ENCODE measurements at places on chromosomes 7 and 10.

DNA sequence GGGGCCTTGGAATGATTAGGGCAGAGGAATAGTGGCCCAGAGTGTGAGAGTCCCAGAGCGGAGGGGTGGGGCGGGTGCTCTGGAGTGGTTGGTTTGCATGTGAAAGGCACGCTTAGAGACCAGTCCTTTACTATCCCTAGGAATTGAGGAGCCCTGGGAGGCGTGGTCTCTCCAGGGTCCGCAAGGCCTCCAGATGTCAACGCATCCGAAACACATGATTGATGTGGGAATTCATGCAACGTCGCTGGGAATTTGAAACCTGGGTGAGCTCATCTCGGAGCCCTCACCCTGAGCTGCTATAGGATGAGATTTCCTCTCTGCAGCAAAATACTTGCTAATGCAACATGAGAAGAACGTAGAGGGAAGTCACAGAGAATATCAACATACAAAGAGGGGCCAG is 51.2 kb downstream of the NPTX2 start:
- DNase-seq: no peak

DNA sequence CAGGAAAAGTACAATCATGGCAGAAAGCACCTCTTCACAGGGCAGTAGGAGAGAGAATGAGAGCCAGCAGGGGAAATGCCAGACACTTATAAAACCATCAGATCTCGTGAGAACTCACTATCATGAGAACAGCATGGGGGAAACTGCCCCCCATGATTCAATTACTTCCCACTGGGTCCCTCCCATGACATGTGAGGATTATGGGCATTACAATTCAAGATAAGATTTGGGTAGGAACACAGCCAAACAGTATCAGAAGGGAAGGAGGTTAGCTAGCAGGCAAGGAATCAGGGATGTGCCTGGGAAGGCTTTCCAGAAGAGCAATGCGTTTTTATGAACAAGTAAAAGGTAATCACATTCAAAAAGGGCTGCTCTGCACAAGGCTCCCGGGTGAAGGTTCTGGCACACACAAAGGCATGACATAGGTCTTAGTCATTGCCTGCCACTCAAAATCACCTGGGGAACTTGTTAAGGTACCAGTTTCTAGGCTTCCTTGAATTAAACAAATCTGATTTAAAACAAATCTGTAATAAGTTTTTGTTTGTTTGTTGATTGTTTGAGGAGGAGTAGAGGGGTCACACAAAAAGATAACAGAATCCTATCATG is 40.9 kb downstream of the BMPER start:
- no peak for DNase-seq

DNA sequence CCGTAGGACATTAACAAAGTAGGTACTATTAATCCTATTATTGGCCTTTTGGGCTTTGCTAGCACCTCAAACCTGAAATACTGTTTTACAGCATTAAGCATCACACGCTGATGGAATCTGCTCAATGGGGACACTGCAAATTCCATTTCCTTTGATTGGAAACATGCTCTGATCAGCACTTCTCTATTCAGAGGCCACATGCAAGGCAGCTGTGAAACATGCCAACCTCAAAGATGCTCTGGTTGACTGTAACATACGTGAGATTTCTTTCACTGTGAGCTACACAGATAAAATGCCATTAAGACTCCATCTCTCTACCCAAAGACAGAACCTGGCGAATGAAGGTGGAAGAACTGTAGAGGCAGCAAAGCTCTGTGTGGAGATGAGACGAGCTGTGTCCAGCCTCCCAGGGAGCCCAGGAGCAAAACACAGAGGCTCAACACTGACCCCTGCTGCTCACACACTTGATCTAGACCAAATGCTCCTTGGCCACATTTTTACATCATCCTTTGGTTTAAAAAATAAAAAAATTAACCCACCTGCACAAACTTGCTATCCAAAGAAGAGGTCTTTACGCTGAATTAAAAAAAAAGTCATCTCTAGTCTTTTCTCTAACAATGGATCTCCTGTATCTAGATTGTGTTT is 8.0 kb downstream of the RSU1 start:
- DNase-seq: peak; percentile 71

- DNase-seq: no peak
These were observed 104.6 kb downstream of the NRP1 start for GRCh38 chr10:33229949-33230267.

- no peak for DNase-seq
These were observed 193.6 kb downstream of the MBL2 start for GRCh38 chr10:52578871-52579405.

- DNase-seq: no peak
These were observed 182.6 kb downstream of the FZD1 start for GRCh38 chr7:91446819-91447218.

GRCh38 chr7:116804471-116804870 is 57.9 kb upstream of the CAPZA2 start:
- no peak for DNase-seq

DNA sequence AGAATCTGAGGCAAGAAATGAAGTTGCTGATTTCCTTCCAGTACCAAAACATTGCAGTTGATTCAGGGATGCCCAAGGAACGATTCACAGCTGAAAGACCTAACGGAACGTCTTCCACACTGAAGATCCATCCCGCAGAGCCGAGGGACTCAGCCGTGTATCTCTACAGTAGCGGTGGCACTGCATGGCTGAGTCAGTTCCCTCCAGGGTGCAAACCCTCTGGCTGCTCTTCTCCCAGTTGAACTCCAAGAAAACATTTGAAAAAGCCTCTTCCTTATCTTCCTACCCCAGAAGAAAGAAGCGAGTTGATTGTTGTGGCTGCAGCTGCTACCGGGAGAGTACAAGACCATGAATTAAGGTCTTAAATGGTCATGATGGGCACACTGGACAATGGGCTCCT is 147.1 kb upstream of the PRSS1 start:
- DNase-seq: no peak

DNA sequence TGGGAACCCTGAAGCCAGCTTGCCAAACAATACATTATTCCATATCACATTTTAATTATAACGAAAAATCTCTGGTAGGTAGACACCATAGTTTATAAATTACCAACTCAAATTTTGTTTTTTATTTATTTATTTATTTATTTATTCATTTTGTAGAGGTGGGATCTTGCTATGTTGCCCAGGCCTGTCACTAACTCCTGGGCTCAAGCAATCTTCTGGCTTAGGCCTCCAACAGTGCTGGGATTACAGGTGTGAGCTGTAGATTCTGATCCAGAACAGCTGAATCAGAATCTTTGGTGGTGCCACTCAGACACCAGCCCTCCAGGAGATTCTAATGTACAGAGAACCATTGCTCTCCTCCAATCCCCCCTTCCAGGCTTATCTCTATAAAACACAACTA is 1.7 kb downstream of the PON2 start:
- DNase-seq: no peak

DNA sequence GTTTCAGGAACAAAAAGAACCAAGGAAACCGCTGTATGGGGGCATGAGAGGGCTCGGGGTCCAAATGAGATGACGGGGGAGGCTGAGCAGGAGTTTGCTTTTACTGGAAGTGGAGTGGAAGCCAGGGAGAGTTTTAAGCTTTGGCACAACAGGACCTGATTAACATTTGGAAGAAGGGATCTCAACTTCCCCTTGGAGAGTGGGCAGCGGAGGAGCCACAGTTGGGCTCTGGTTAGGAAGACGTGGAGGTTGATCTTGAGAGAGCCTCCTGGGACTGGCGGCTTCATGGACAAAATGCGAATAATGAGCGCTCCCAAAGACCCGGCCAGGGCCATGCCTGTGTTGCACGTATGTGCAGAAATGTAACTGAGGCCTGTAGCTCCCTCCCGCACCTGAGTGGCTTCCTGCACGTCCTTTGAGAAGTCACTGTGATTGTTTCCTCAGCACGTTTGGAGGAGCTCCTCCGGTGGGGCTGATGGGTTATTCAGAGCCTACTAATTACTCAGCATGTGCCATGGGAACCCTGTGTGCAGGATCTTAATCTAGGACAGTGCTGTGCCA is 595.3 kb upstream of the MGMT start:
- DNase-seq: no peak

GRCh38 chr7:138304071-138304320 is 156.1 kb upstream of the TRIM24 start:
- no peak for DNase-seq

GRCh38 chr7:14073543-14073942 is 84.1 kb upstream of the ETV1 start:
- no peak for DNase-seq

DNA sequence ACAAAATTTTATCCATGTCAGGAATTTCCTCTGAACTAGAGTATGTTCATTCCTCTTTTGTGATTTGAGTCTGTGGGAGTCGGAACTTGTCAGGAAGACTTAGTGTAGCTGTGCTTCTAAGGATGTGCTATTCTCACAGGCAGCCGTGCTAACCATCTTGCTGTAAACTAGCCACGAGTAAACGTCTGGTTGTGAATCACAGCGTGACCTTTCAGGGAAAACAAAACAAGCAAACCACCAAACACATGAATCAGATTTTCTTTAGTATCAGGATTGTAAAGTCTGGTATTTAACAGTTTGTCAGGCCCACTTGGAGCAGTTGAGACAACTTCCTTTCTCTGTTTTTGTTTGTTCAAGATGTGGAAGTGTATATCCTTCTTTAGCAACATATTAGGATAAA is 32.0 kb downstream of the AUTS2 start:
- DNase-seq: no peak

DNA sequence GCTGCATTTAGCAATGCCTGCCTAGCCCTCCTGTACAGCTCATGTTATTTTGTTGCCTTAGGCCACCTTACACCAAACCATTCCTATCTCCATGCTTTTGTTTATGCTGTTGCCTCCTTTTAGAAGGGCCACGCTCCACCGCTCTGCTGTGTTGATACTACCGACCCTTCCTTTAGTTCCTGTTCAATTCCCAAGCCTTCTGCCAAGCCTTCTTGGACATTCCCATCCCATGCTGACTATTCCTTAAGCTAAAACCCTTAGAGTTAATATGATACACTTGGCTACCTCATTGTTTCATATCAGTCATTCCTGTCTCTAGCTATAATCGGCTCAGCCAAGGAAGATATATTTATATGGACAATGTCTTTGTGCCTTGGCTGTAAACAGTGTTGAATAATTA is 705.5 kb downstream of the LRMDA start:
- DNase-seq: no peak

- DNase-seq: no peak
These were observed 106.8 kb downstream of the ANK3 start for GRCh38 chr10:60282771-60283353.

GRCh38 chr10:99742701-99743100 is 10.7 kb downstream of the CUTC start:
- no peak for DNase-seq

GRCh38 chr7:45036796-45037195 is 36.8 kb downstream of the CCM2 start:
- no peak for DNase-seq

- DNase-seq: no peak
These were observed 12.6 kb downstream of the FAM53B start for GRCh38 chr10:124731551-124731950.

DNA sequence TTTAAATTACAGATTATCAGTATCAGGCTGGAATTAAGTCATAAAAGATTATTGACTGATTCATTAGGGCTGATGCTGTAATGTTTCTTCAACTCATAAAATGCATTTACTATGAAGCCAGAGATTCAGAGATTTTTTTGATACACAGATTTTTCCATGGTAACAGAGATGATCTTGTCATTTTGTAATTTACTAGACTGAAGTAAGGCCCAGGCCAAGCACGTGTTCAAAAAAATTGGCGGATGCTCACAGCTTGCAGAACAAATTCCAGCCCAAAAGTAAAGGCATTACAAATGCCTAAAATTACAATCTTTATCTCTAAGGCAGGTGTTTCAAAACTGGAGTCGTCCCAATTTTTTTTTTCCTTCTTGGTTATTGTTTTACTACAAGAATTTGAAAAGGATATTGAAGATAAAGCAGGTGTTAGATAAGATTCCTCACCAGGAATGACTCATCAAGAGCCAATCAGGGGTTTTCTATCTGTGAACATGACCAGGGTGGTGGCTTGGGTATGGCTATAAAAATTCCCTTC is 78.4 kb upstream of the MEOX2 start:
- no peak for DNase-seq

GRCh38 chr7:93944673-93945072 is 23.1 kb downstream of the GNG11 start:
- no peak for DNase-seq

- no peak for DNase-seq
These were observed 73.1 kb downstream of the KLF6 start for GRCh38 chr10:3711918-3712317.

GRCh38 chr7:90409667-90410066 is 6.4 kb downstream of the CLDN12 start:
- no peak for DNase-seq

- DNase-seq: no peak
These were observed 551.7 kb downstream of the HTR7 start for GRCh38 chr10:90306187-90306586.

DNA sequence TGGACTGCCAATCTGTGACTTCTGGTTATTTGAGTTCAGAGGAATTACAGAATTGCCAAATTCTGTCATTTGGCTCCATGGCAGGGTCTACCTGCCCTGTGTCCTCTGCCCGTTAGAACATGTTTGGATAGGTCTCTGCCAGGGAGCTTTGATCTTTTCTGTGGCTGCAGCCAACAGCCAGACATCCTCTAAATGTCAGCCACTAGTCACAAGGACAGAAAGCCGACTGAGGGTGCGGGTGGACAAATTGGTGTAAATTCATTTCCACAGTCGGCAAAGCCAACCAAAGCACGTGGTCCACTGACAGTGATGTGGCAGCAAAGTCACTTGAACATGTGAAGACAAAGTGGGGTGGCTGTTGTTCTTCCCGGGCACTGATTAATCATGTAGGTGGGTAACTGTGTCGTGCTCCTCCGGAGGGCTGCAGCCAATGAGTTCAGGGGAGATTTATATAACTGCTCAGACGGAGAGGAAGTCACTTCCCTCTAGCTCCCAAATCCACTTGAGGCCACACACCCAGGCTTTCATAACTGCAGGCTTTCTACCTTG is 26.7 kb upstream of the CAMK1D start:
- no peak for DNase-seq

GRCh38 chr7:155715111-155715805 is 70.8 kb downstream of the RBM33 start:
- DNase-seq: no peak

- DNase-seq: no peak
These were observed 314.0 kb downstream of the BICC1 start for GRCh38 chr10:58826694-58827093.

- peak; percentile 12 for DNase-seq
These were observed 94.7 kb upstream of the PPP2R2D start for GRCh38 chr10:131806146-131806545.

- DNase-seq: no peak
These were observed 170.1 kb downstream of the GATA3 start for GRCh38 chr10:8224591-8224990.

GRCh38 chr10:17214971-17215781 is 12.9 kb upstream of the VIM start:
- DNase-seq: no peak

DNA sequence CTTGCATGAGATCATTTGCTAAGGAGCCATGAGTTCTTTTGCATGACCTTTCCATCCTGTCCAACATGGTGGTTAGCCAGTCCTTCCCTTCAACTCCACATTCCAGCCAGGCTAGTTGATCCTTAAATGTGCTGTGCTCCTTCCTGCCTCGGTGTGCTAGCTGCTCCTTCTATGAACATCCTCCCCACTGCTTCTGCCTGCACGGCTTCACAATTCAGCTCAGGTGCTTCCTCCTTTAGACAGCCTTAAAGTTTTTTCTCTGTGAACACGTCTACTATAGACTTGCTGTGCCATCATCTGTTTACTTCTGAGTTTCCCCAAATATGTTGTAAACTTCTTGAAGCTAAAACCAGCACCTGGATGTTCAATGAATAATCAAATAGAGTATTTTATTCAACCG is 95.5 kb downstream of the OTUD1 start:
- no peak for DNase-seq

GRCh38 chr10:5961405-5962100 is 15.8 kb downstream of the IL15RA start:
- no peak for DNase-seq

All from activated CD8-positive, alpha-beta memory T cell treated with anti-CD3 and anti-CD28 coated beads, Interleukin-2, amount 50 U/mL, for 48 hours (primary cell).